ENCODE measurements at places on chromosomes 7 and 10. TPM values are rescaled to one million over a fixed set of nuclear protein-coding genes. Genes with fewer than 3 reads are reported as not detected.

DNA sequence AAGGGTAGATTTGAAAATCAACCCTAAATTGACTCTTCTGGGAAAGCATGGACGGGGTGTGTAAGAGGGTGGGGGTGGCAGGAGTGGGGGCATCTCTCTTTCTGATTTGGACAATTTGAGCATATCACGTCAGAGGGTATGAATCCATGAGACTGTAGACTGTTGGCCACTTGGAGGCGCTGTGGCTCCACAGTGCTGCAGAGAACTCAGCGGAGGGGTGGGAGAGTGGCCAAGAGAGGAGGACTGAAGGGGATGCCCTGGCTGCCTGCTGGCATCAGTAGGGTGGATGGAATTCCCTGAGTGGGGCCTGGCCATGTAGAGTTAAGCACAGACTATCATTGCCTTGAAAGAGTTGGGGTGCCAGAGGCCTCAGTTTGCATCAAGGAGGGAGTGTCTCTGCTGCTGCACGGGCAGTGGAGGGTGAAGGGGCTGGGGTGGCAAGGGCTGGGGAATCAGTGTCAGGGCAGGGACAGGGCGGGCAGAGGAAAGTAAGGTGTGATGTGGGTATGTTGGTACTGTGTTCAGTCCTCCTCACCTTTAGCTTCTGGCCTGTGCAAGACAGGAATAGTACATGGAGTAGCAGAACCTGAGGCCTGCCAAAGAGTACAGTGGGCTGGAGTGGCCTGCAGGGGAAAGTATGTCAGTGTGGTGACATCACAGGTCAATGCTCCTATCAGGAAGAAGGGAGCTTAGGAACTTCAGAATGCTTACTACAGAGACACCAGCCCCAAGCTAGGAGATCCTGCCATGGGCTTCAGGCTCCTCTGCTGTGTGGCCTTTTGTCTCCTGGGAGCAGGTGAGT lies 133.5 kb upstream of the PRSS58 start:
- no peak for DNase-seq

DNA sequence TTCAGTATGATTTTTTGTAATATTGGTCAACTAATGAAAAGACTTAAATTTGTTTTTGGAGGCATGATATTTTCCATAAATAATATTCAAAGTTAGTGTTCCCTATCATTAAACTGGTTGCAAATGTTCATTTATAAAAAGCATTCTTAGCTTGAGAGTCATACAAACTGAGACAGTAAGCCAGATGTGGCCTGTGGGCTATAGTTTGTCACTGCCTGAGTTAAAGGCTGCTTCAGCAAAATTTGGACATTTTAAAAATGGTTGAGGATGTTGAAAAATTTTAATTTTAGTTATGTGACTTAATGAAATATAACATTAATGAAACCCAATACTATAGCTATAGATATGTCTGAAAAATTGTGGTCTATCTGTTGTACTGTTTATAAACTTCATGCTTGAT lies 180.2 kb upstream of the CACNA2D1 start:
- no peak for DNase-seq

The SFTPA1 gene
- not detected for total RNA-seq

- DNase-seq: peak; percentile 30
These were observed 367.9 kb upstream of the MBL2 start for GRCh38 chr10:53140506-53140905.

GRCh38 chr10:79021331-79021907 lies 47.3 kb upstream of the ZMIZ1 start:
- DNase-seq: no peak

DNA sequence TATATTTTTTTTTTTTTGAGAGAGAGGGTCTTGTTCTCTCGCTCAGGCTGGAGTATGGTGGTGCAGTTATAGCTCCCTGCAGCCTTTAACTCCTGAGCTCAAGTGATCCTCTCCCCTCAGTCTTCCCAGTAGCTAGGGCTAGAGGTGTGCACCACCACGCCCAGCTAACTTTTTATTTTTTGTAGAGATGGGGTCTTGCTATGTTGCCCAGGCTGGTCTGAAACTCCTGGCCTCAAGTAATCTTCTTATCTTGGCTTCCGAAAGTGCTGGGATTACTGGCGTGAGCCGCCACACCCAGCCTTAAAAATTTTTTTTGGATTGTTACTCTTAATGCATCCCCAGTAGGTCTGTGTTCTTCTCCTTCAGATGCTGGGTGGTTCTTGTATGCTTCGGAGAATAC lies 4.2 kb downstream of the UBTD1 start:
- no peak for DNase-seq

- no peak for DNase-seq
These were observed 12.2 kb downstream of the LANCL2 start for GRCh38 chr7:55377162-55377817.

GRCh38 chr7:3393862-3394261 lies 92.8 kb downstream of the SDK1 start:
- no peak for DNase-seq

- no peak for DNase-seq
These were observed 40.0 kb downstream of the NPY start for GRCh38 chr7:24323961-24324480.

The FRMD4A gene
- total RNA-seq: 8.8 TPM

The IGFBP1 gene
- not detected for total RNA-seq

The GHRHR gene
- not detected for total RNA-seq

The MEOX2 gene
- not detected for total RNA-seq

The FAM25G gene
- total RNA-seq: not detected

The UNCX gene
- not detected for total RNA-seq

The FGF8 gene
- not detected for total RNA-seq

The EBF3 gene
- total RNA-seq: 3.1 TPM

The CPEB3 gene
- total RNA-seq: 0.53 TPM

- no peak for DNase-seq
These were observed 158.8 kb upstream of the INHBA start for GRCh38 chr7:41861642-41862041.
